ENCODE measurements at places on chromosomes 12 and 14.

DNA sequence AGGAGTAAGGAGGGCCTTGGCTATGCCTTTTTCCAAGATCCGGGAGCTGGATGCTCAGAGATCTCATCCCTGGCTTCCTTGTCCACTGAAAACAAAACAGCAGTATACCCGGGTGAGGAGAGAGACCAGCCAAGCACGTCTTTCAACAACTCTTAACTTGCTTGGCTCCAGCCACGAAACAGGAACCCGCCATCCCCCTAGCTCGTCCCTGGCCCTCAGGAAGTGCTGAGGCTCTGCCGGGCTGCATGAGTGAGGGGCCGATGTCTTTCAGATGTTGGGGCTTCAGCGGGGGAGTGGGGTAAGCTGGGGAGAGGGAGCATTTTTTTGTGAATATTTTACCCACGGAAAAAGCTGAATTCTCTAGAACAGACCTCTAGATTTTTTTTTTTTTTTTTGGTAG is 231.1 kb downstream of the CACNA1C start:
- peak; percentile 70 for DNase-seq

- no peak for DNase-seq
Measured at GRCh38 chr12:5222011-5222461, 178.4 kb downstream of the KCNA5 start.

DNA sequence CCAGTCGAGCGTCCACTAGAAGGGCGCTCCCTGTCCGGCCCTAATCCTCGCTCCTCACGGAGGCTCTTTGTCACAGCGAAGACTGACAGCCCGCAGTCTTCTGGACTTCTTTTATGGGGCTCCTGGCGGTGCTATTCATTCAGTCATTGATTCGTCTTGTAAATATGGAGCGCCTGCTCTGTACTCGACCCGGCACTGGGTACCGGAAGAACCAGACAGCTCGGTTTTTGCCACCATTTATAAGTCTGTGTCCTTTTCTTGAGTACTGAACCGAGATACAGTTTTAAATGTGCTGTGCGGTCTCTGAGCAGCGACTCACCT is 570 bp downstream of the DMAC2L start:
- DNase-seq: no peak

- DNase-seq: peak; percentile 4
Measured at GRCh38 chr14:61765225-61765943, 3.2 kb downstream of the SNAPC1 start.

DNA sequence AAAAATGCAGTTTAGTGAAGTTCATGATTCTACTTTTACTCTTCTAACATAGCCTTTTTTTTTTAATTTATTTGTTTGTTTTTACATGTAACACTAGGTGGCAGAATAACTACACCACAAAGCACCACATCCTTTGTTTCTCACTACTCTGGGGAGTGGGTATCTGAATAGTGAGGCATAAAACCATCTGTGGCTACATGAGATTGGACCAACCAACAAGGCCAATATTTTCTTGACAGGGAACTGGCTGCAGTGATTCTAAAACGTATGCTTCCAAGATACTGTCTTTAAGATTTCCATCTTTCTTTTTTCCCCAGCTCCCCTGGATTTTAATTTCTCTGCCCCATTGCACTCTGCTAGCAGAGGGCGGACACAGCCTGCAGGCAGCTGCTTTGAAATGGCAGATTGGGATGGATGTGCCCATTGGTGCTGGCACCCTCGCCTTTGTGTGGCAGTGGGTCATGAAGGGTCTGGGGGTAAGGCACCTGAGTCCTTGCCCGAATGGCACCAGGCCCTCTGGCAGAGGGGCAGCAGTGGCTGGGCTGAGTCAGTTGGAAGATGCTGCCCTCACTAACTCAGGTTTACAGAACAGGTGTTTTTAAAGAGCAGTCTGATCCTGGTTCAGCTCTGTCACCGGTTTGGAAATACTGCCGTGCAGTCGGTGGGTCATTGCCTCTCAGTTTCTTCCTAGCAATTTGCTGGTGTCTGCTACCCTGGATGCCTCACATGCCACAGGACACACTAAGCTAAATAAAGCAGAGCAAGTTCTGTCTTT is 429.1 kb downstream of the RAD51B start:
- peak; percentile 87 for DNase-seq

- no peak for DNase-seq
Measured at GRCh38 chr12:29547151-29547632, 49.7 kb upstream of the OVCH1 start.

GRCh38 chr12:106118381-106119130 is 20.2 kb downstream of the NUAK1 start:
- peak; percentile 89 for DNase-seq

GRCh38 chr14:91063119-91063518 is 2.7 kb upstream of the RPS6KA5 start:
- DNase-seq: no peak

GRCh38 chr12:77070800-77071449 is 5.6 kb upstream of the E2F7 start:
- no peak for DNase-seq

GRCh38 chr12:41950455-41950854 is 194.2 kb downstream of the GXYLT1 start:
- DNase-seq: no peak

DNA sequence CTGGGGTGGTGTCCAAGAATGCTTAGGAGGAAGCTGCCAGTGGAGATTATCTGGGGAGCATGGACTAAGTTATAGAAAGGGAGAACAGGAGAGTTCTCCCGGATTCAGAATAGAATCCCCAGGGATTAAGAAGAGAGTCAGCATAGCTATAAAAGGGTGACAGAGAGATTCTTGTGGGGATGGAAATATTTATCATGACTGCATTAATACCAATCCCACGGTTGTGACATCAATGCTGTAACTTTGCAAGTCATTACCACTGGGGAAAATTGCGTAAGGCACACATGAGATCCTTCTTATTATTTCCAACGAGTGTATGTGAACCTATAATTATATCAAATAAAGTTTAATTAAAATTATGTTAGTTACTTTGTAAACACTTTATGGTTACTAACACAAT is 447.9 kb upstream of the TMEM132C start:
- DNase-seq: peak; percentile 54

GRCh38 chr12:130978785-130979184 is 25.1 kb downstream of the ADGRD1 start:
- no peak for DNase-seq

- DNase-seq: no peak
Measured at GRCh38 chr14:31920989-31921650, 156.0 kb upstream of the ARHGAP5 start.

- DNase-seq: no peak
Measured at GRCh38 chr12:119775246-119775895, 101.7 kb downstream of the CIT start.

DNA sequence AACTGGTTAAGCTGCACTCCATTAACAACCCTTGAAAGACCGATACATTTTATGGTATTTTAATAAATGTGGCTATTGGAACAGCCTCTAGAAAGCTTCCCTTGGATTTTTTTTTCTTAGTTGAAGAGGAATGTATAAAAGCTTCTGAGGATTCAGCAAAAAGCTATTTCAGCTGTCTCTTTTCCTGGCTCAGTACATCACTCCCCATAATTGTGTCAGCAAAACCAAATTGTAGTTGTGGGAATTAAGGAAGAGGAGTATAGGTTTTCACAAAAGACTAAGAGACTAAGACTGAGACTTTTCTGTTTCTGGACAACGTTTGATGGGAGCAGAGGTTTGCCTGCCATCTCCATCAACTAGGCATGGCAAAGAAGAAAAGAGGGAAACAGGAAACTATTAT is 106.5 kb downstream of the C12orf50 start:
- peak; percentile 62 for DNase-seq

DNA sequence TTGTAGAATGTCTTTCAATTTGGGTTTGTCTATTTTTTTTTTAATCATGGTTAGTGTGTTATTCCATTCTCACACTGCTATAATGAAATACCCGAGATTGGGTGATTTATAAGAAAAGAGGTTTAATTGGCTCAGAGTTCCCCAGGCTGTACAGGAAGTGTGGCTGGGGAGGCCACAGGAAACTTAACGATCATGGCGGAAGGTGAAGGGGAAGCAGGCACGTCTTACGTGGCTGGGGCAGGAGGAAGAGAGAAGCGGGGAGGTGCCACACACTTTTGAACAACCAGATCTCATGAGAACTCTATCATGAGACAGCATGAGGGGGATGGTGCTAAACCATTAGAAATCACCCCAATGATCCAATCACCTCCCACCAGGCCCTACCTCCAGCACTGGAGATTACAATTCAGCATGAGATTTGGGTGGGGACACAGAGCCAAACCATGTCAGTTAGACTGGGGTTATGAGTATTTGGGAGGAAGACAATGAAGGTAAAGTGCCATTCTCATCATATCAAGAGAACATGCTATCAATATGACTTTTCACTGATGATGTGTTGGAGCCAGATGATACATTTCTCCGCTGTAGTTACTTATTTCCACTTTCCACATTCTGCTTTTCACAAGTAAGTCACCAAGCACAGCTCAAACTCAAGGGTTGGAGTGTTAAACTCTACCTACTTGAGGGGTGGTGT is 45.8 kb downstream of the AP5M1 start:
- DNase-seq: no peak

DNA sequence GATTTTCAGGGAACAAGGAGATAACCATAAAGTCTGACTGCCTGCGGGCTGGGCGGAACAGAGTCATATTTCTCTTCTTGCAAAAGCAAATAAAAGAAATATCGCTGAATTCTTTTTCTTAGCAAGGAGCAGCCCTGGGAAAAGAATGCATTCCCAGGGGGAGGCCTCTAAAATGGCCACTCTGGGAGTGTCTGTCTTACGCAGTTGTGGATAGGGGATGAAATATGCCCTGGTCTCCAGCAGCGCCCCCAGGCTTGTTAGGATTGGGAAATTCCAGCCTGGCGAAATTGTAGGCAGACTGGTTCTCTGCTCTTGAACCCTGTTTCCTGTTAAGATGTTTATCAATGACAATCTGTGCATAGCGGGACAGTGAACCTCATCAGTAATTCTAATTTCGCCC is 40.5 kb downstream of the PCNX1 start:
- DNase-seq: no peak

DNA sequence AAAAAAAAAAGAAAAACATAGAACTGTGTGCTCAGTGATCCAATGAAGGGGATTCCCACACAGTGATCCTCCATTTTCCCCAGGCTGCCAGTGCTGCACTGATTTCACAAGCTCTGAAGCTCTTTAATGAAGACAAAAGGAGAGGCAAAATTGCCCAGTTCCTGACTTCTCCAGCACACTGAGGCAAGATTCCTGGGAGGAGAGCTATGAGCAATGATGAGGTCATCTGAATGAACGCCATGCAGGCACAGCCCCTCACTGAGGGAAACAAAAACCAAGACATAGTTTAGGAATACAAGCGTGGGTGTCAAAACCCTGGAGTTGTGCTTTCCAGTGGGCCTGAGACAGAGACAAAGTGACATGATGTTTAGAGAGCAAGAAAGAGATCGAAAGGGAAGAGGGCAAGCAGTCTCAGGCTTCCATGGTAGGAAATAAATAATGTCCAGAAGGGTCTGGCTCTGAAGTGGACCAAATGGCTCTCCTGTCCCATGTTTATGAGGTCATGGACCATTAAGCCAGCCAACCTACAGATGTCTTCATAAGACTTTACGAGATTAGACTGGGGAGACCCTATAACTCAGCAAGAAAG is 40.9 kb upstream of the SMUG1 start:
- peak; percentile 69 for DNase-seq

DNA sequence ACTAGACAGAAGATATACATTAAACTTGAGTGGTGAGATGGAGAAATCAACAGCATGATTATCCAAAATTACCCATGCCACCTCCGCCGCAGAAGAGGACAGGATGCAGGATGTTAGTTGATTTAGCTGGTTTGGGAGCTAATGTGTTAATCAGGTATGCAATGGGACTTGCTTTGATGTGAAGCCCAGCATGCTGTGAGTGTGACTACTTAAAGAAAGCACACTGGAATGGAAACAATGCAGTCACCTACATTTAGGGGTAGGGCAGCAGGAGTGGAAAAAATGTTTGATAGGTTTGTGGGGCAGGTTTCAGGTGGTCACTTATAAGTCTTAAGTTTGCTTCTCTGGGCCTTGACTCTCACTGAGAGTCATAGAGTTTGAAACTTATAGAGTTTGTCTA is 170.0 kb upstream of the DAAM1 start:
- no peak for DNase-seq

DNA sequence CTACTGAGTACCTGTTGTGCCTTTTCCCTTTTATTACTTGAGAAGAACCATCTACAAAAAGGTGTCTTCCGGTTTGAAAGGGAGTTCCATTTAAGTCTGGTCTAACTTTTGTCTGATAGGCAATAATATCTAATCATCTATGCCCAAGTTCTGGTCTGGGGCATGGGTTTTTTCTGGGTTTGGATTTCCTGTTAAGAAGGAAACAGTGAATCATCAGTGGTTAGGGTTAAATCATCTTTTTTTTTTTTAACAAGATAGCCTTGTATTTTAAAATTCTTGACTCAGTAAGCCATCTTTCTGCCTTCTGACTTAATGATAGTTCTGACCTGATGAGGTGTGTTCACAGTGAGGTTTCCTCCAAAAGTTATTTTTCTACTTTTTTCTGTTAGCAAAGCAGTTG is 29.3 kb upstream of the CPNE8 start:
- no peak for DNase-seq

DNA sequence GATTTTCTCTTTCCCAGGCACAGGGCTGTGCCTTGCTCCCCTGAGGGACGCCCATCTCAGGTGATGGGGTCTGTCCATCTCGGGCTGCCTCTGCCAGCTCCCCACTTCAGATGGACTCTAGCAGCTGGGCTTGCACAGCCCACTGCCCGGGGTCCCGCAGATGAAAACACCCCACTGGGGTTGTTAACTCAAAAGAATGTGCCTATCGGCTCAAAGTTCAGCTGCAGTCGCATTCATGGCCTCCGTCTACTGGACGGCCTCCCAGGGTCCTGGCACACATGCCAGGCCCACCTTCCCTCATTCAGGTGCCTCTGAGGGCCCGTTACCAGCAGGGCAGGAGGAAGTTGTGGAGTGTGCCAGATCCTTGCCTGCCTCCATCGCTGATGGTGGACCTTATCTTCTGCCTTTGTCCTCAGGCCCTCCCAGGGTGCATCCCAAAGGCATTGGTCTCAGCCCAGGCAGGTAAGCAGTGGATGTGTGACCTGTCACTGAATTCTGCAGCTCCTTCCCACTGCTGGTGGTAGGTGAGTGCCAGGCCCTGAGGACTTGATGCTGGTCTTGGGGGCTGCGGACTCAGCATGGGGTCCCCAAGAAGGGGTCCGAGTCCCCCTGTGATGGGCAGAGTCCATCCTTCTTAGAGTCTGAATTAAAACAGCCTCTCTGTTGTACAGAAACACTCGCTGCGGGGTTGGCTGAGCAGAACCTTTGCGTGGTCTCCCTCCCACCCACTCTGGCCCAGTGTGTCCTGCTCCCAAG is 324.6 kb upstream of the DIO3 start:
- DNase-seq: no peak

DNA sequence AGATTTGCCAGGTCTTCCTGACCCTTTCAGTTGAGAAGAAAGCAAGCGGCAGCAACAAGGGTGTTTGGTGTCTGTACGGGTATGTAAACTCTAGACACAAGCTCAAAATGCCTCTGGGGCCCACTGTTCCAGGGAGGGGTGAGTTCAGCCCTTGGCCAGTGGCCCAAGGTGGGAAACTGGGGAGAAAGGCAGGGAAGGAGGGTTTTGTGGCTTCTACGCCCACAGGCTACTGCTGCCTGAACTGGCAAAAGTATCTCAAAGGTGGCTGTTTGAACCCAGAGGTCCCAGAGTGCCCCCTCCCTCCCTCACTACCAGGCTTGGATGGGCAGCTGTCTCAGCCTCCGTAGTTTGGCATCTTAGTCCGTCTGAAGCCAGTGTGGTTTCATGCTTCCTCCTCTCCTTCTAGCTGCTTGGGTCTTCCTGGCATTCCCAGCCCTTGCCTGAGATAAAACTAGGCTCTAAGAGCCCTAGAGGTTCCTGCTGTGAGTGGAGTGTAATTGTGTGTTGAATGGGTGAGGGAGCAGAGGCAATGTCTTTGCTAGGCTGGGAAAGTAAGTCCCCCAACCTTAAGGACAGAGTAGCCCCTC is 5.5 kb downstream of the HOXC5 start:
- DNase-seq: no peak

- peak; percentile 68 for DNase-seq
Measured at GRCh38 chr12:87679251-87679650, 349.9 kb downstream of the C12orf50 start.
